ENCODE measurements at places on chromosomes 16 and 17.

- no peak for DNase-seq
Measured at GRCh38 chr16:8753416-8754054, 43.9 kb downstream of the TMEM186 start.

DNA sequence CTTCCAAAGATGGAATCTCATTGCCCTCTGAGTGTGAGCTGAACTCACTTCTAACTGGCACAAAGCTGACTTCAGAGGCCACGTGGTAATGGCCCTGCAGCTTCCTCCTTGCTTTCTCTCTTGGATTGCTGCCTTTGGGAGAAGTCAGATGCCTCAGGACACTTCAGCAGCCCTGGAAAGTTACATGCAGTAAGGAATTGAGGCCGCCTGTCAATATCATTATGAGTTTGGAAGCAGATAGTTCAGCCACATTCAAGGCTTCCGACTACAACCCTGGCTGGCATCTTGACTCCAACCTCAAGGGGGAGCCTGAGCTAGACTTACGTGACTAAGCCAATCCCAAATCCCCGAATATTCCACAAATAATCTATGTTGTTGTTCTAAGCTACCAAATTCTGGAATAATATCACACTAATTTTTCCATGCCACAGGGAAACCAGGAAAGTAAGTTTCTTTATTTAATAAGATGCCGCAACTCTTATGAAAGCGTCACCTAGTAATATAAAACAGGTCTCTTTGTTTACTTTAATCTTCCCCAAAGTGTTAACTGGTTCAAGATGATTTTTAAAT is 13.6 kb downstream of the CEP20 start:
- peak; percentile 27 for DNase-seq

DNA sequence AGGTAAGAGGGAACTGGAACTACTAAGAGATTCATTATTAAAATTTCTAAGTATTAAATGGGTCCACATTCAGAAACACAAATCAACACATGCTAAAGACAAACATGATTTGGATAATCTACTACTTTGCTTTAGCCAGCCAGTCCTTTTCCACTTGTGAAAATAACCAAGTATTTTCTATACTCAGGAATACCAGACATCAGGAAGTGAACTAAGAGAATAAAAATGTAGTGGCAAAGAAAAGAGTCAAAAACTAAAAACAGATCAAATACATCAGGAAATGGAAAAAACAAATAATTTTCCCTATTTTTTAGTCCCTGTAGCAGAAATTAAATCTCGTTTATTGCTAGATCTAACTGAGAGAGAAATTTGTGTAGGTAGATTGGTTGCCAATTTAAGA is 78.0 kb downstream of the MYO1D start:
- no peak for DNase-seq

DNA sequence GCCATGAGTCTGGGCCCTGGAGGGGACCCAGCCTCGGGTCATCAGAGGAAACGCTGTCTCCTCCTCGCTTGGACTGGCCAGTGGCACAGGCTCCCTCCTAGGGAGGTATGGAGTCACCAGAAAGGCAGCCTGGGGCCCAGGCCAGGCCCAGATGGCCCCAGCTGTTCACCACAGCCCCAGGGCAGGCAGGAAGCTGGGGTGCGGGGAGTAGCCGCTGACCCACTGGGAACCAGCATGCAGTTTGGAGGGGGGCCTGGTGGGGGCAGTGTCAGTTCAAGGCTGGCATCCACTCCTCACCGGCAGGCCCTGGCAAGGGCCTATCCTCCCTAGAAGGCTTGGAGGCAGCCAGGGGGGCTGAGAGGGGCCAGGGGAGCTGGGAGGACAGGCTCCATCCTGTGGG is 48.8 kb downstream of the SDK2 start:
- DNase-seq: peak; percentile 82

GRCh38 chr17:72642720-72643119 is 449.8 kb downstream of the SLC39A11 start:
- DNase-seq: no peak

Data from right lung (tissue), 10 donors.